Caco-2 (cell line): ENCODE measurements at places on chromosomes 5 and 9. TPM values are rescaled to one million over a fixed set of nuclear protein-coding genes. Genes with fewer than 3 reads are reported as not detected.

Gene LYSMD3
- 13.9 and 15.3 TPM in 2 replicates for total RNA-seq

Gene GOLPH3
- total RNA-seq = 107 and 122 TPM in 2 replicates

Gene SMAD5
- total RNA-seq = 141 and 142 TPM in 2 replicates

Gene CACNA1B
- 0.07 and 0.11 TPM in 2 replicates for total RNA-seq

Gene HMMR
- 61.1 and 64.2 TPM in 2 replicates for total RNA-seq

Gene FOXI1
- 0.14 and 0.39 TPM in 2 replicates for total RNA-seq

Gene LCN12
- total RNA-seq = 20.0 and 23.2 TPM in 2 replicates

Gene NR5A1
- total RNA-seq = 0.09 TPM in 1 of 2 replicates, not detected in the other

Gene LECT2
- 0.51 and 0.70 TPM in 2 replicates for total RNA-seq

Gene SLC46A2
- not detected in 2 replicates for total RNA-seq

Gene TMEM250
- 35.6 and 38.2 TPM in 2 replicates for total RNA-seq

Gene SPINK4
- total RNA-seq = 0.97 and 2.1 TPM in 2 replicates

Gene SLC36A3
- not detected in 2 replicates for total RNA-seq
